GM03348 (cell line): ENCODE measurements at places on chromosomes 7 and 10.

GRCh38 chr10:29106287-29106686, 182.6 kb upstream of the LYZL1 start:
- no peak for DNase-seq

- no peak for DNase-seq
Observed at GRCh38 chr10:14554091-14554490, 220.6 kb downstream of the FAM107B start.

GRCh38 chr10:13184276-13184675, 22.9 kb downstream of the MCM10 start:
- no peak for DNase-seq

- DNase-seq: peak; percentile 28
Observed at GRCh38 chr10:10786109-10787090, 231.3 kb upstream of the CELF2 start.

DNA sequence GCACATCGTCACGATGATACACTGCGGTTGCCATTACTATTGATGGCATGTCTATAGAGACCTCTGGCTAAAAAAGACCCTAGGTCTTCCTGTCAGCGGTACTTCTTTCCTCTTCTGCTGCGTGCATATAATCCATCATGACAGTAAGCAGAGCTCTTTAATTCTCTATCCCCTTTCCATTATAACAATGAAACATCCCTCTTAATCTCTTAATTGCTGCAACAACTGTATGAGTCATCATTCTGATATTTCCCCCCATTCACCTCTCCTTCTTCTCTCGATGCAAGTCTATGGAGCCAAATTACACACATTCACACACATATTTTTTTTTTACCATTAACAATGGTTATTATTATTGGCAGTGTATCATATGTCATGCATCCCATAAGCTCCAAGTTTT, 45.2 kb upstream of the AKR1E2 start:
- peak; percentile 58 for DNase-seq

DNA sequence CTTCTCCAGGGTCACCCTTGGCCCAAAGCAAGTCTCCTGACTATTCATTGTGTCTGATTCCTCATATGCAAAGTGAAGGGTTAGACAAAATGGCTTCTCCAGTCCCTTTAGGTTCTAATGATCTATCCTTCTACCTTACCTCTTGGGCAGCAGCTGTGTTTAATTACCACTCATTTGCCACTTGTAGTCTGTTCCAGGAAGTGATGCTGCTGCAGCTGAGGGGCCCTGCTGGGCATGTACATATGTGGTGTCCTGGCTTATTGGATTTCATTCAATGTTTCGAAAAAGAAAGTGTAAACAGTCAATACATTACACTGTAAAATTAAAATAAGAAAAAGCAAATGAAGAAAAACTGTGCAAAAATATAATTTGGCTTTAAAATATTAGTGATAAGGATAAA, 36.6 kb downstream of the SCIN start:
- no peak for DNase-seq

DNA sequence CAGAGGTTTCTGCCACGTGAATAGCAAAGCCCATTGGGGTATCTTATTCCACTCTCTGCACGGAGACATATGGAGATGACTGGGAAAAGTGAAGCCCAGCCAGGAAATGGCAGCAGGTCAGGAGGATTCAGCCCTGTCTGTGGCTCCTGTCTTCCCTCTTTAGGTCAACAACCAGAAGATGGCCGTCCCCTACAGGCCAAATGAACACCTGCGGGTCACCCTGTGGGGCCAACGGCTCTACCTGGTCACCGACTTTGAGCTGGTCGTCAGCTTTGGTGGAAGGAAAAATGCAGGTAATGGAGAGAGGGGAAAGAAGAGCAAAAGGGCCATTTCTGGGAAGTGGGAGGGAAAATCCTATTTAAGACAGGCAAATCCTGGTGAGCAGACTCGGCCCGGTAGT, 38.3 kb downstream of the EPHB4 start:
- no peak for DNase-seq

- no peak for DNase-seq
Observed at GRCh38 chr10:44047361-44047760, 337.5 kb downstream of the CXCL12 start.

GRCh38 chr10:45374350-45375052, 485 bp downstream of the ALOX5 start:
- no peak for DNase-seq

GRCh38 chr7:89223900-89224395, 428.4 kb upstream of the TEX47 start:
- DNase-seq: no peak

GRCh38 chr10:61888744-61889143, 12.8 kb upstream of the ARID5B start:
- peak; percentile 29 for DNase-seq

DNA sequence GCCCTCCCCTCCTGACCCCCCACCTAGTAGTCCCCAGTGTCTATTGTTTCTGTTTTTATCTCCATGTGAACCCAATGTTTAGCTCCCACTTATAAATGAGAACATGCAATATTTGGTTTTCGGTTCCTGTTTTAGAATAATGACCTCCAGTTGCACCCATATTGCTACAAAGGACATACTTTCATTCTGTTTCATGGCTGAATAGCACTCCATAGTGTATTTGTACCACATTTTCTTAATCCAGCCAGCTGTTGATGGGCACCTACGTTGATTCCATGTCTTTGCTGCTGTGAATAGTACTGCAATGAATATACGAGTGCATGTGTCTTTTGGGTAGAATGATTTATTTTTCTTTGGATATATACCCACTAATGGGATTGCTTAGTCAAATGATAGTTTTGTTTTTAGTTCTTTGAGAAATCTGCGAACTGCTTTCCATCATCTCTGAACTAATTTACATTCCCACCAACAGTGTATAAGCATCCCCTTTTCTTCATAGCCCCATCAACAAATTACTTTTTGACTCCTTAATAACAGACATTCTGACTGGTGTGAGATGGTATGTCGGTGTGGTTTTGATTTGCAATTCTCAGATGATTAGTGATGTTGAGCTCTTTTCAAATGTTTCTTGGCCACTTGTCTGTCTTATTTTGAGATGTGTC, 128.4 kb upstream of the PHYHIPL start:
- DNase-seq: no peak

DNA sequence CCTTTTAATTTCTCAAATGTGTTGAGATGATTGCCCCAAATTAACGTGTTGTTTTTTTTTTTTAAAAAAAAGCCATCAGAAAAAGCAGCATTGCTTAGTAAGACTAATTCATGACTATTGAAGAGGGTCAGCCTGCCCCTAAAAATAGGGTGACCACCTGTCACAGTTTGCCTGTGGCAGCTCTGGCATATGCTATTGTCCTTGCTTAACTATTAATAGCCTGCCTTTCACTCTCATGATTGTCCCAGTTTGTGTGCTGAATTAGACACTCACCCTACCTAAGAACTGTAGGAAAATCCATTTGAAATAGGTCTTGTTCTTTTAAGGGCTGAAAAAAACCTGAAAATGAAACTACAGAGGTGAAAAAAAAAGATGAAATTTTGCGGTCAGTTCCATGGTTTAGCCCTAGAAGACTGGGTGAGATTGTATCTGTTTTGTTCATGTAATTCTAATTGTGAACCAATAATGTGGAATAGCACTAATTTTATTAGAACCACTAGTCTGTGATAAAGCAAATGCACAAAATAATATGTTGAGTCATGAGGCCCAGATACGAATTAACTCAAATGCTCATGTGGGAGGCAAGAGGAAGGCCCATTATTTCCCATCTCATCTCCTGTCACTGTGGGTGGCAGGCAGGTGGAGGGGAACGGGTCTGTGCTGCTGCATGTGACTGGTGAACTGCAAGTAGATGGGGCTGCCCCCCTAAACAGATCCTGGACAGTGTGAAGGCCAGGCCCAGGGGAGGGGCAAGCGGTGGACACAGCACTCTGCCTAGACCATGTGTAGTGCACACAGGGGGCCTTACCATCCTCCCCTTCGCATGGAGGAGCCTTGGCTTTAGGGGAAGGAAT, 265.4 kb upstream of the NFE2L3 start:
- DNase-seq: no peak

GRCh38 chr10:27695088-27695487, 50.5 kb downstream of the MKX start:
- no peak for DNase-seq

DNA sequence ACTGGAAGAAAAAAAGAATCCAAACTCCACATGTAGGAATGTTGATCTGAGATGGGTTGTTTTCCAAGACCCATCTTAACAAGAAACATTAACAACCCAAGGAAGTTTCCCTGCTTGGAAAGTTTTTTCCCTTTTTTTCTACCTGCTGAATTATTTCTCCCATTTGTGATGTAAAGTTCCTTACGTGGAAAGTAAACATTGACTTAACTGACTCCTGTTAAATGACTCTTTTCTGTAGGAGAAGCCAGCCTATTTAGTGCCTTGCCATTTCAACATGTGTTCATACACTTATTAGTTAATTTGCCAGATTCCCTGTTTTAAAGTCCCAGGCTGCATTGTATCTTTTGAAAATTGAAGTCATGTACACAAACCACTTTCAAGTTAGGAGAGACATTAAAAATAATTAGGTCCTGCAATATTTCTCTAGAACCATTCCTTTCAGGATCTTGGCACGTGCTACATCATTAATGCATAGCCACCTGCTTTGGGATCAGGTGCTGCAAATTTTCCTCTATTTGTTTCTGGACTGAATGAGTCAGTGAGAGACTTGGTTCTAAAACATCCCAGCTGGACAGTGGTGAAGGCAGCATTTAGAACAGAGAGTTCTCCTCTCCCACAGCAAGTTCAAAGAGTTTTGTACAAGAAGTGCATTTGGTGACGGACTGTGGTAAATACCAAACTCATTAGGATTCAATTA, 698.5 kb downstream of the SUGCT start:
- DNase-seq: no peak

- DNase-seq: no peak
Observed at GRCh38 chr7:64277630-64278029, 36.1 kb upstream of the ZNF736 start.

GRCh38 chr10:84333864-84334451, 5.6 kb downstream of the CCSER2 start:
- no peak for DNase-seq

DNA sequence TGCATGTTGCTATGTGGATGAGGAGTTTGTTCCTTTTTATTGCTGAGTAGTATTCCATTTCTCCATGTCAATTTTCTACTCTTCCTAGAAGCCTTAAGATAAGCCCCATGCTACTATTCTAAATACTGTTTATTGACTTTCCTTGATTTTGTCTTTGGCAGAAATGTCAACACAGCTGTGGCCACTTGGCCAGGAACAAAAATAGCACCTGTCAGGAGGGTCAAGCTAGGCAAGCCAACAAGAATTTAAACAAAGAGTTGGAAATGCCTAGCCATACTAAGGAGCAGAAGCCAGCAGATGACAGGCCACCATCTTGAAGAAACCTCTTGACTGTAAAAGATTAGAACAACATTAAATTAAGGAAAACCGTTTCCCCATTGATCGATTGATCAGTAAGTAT, 34.7 kb downstream of the JAZF1 start:
- no peak for DNase-seq

- peak; percentile 74 for DNase-seq
Observed at GRCh38 chr7:129607471-129608120, 3.9 kb upstream of the NRF1 start.

GRCh38 chr10:114157912-114158311, 16.1 kb downstream of the CCDC186 start:
- no peak for DNase-seq

GRCh38 chr10:117214401-117214800, 17.1 kb downstream of the KCNK18 start:
- no peak for DNase-seq

DNA sequence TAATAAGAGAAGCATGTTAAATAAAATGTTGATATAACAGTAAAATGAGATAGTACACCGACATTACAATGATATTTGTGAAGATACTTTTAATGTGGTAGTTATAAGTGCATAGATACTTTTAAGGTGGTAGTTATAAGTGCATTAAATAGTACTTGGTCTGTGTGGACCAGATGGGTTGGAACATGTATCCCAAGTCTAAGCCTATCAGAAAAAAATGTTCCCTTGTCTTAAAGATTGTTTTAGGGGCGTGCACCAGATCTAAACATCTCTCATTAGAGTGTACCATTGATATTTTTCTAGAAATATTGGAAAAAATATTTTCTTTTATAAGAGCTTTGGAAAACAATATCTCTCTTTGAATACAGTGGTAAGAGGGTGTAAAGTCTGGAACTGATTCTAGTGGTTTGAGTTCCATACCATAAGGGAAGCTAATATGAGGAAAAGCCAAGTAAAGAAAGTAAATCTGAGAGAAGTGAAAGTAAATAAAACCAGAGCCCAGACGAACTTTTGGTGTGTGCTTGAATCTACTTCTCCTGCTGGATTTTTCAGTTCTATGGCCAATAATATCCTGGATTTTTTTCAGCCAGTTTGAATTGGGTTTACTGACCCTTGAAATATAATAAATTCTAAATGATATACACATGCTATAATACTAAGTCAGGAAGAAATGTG, 175.3 kb downstream of the MBL2 start:
- peak; percentile 31 for DNase-seq

DNA sequence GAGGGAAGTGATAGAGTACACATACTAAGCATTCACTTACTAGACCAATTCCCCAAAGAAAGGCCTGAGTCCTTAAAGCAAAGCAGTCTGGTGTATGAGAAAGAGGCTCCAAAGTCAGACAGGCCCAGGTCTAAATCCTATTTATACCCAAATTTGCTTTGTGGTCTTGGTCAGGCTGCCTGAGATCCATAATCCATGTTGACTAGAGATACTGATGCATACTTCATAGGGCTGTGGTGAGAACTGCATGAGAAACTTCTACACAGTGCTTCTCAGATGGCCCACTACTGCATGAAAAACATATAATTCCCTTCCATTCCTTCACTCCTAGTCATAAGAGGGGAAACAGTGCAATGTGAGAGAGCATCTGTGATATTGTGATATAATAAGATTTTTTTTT, 81.6 kb upstream of the SP4 start:
- no peak for DNase-seq

GRCh38 chr7:31811650-31812461, 124.8 kb downstream of the PPP1R17 start:
- DNase-seq: peak; percentile 34

GRCh38 chr10:36574207-36574606, 551.2 kb upstream of the ANKRD30A start:
- DNase-seq: peak; percentile 75

DNA sequence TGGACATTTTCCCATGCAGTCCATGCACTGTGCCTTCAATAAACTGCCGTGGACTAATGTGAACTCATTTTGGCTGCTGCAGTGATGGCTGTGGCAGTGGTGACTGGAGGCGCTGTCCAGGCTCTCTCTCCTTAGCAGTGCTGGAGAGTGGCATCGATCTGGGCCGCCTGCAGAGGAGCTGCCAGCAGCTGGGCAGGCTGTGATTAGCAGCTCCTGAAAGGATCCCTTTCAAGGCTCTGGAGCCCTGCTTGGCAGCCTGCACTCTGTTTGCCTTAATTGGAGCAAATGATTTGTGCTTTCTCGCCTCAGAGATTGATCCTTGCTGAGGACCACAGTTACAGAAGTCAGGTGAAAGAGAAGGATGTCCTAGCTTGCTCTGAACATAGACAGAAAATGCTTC, 130.1 kb upstream of the VWC2 start:
- DNase-seq: no peak

- DNase-seq: no peak
Observed at GRCh38 chr7:120131096-120131839, 141.7 kb upstream of the KCND2 start.
